ENCODE measurements at places on chromosomes 12 and 14.

DNA sequence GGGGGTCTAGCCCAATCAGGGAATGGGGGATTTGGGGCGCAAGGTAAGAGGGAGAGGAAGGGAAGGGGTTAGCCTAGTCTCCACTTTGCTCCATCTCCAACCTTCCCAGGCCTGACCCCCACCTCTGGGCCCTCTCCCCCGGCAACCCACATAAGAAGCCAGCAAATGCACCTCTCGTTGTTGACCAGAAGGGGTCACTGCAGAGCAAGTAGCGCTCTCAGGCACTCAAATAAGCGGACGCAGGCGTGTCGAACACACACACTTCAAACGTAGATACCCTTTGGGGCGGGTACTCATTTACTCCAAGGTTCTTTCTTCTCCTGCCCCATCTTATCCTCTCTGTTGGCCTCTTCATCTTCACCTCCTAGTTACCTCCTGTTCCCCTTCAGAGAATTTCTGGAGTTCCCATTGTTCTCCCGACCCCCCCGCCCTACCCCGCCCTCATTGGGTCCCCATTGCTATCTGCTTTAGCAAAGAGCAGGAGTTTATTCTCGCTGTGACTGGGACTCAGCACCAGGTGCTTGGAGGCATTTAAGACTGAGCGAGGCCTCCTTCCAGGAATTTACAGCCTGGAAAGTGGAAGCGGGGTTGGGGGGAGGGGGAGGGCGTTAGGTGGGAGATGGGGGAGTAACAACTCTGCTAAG lies 1.5 kb upstream of the SRRM4 start:
- no peak for DNase-seq

- no peak for DNase-seq
These were observed 456.7 kb upstream of the SEL1L start for GRCh38 chr14:81990312-81990761.

GRCh38 chr12:64824500-64825142 lies at the start of gene TBC1D30:
TBC1D30 (plus strand) TSS chr12:64824647; CDS start chr12:64824880, 233 bp downstream.
- no peak for DNase-seq

DNA sequence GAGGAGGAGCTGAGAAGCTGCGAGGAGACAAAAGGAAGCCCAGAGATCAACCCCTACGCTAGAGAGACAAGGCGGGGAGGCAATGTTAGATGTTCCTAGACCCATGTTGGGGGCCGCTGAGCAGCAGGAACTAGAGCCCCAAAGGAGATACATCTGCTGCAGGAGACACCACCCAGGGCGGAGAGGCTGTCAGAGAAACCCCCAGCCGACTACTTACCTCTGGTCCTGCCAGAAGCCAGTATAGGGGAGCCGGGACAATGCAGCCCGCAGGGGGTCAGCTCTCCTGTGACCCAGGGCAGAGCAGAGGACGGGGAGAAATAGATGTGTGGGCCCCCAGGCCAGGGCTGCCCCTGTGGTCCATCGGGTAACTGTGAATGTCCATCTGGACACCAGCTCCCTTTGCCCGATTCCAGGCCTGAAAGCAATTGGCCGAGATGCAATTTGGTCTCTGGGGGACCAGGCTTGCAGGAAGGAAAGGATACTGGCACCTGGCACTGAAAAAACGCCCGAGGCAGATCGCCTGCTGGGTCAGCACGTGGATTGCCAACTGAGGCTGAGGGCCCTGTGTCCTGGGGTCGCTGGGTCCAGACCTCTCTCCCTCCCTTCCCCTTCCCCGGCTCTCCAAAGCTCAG lies 34.9 kb downstream of the SYNE3 start:
- no peak for DNase-seq

GRCh38 chr14:78946949-78947348 lies 776.8 kb downstream of the NRXN3 start:
- DNase-seq, result no peak

- DNase-seq, result no peak
These were observed 198.7 kb upstream of the PLEKHG7 start for GRCh38 chr12:92503971-92504593.

GRCh38 chr12:60394665-60395064 lies 798.8 kb downstream of the SLC16A7 start:
- no peak for DNase-seq

- no peak for DNase-seq
These were observed 412 bp upstream of the TEP1 start for GRCh38 chr14:20413744-20414082.

- DNase-seq, result no peak
These were observed 2.1 kb upstream of the PYGL start for GRCh38 chr14:50946234-50946935.

GRCh38 chr12:62806244-62806836 lies 128.6 kb downstream of the PPM1H start:
- no peak for DNase-seq

GRCh38 chr14:92540472-92541048 lies 27.0 kb downstream of the RIN3 start:
- DNase-seq, result no peak

GRCh38 chr12:91100906-91101305 lies 10.4 kb downstream of the LUM start:
- DNase-seq, result no peak

GRCh38 chr12:7144414-7145120 lies 14.4 kb downstream of the CLSTN3 start:
- no peak for DNase-seq

DNA sequence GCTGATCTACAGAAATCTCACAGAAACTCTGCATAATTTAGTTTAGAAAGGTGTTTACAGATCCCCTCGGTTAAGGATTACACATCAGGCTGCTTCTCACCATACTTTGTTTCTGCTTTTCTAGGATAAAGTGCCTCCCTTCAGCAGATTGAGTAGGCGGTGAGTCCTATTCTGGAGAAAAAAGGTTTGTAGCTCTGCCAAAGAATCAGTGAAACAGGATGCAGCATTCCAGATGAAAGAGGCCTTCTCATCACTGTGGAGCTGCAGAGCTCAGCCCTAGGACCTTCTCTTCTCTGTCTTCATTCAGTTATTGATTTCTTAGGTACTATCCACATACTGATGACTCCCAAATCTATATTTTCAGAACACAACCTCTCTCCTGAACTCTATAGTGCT lies 155.5 kb upstream of the KRR1 start:
- DNase-seq, result no peak

DNA sequence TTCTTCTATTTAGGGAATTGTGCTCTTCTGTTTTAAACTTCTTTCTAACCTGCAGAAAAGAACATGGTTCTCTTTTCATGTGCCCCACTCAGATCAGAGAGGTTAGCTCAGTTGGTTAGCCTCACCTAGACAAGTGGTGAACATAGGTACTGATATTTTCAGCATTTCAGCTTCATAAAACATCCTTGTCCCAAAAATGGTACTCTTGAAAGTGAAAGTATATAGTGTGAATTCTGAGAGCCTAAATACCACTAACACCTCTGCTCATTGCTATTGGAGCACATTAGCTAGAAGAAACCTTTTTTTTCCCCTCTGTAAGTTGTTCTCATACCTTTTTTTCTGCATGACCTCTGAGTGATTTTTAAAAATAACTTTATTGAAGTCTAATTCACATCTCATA lies 17.6 kb downstream of the UBE3B start:
- no peak for DNase-seq

DNA sequence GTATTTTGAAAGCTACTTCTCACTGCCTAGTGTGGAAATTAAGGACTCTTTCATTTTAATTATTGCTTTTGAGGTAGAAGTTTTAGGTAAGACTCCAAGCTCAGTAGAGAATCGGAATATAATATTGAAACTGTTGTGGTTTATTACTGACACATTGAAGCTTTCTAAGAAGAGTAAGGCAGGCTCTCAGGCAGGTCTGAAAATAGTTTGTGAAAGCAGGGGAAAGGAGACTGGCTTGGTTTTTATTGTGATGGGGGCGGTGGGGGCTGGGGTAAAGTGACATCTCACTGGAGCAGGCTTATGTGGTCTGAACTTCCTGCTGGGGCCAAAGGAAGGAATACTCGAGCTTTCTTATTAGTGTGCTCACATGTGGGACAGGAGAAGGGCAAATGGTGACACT lies 79.5 kb downstream of the OTOGL start:
- no peak for DNase-seq

GRCh38 chr12:101927999-101928398 lies 50.6 kb downstream of the DRAM1 start:
- no peak for DNase-seq

DNA sequence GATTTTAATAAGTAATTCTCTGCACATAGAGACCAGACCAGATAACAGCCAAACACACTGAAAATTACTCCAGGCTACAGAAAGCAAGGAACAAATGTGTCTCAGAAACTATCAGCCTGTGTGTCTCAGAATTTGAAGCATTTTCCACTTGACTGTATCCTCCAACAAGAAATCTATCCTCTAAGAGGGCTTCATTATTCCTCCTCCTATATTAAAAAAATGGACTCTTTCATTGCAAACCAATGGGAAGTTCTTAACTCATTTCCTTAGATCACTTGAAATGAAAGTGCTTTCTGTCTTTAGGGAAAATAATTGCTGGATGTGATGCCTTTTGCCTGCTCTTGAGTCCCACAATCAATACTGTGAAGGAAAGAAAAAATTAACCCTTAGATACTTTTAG lies 2.3 kb downstream of the ST8SIA1 start:
- DNase-seq, result no peak

GRCh38 chr14:35332517-35333263 lies 40.5 kb downstream of the PSMA6 start:
- DNase-seq, result peak; percentile 18

DNA sequence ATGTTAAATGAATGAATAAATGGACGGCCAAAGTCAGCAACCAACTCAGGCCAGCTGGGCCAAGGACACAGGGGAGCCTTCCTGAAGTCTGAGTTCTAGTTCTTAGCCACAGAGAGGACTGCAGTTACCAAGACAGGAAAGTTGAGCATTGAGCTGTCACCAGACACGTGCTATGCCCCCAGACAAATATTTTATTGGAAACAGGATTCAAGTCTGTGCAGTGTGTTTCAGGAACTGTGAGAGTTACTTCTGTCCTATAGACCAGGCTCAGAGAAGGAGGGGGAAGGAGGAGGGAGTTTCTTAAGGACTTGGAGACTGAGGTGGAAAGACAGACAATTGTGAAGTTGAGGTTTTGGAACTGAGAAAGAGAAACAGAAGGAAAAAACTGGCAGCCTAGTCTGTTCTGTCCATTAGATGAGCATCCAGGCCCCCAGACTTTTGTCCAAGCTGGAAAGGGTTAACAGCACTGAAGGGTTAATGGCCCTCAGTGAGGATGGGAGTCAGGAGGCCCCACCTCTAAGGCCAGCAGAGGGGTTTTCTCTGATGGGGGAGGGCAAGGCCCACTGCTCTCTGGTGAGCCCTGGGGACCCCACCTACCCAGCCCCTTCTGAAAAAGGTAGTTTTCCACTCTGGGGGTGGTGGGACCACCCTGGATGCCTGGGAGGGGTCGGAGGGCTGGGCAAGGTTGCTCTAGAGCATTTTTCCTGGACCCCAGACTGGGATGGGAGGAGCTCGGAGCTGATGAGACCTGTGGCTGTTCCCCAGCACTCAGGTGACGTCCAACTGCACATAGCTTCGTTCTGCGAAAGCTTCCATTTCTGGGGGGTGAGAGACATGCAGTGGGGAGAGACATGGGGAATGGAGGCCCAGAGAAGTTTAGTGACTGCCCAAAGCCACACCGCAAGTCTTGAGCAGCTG lies 6.9 kb upstream of the CMKLR1 start:
- no peak for DNase-seq

DNA sequence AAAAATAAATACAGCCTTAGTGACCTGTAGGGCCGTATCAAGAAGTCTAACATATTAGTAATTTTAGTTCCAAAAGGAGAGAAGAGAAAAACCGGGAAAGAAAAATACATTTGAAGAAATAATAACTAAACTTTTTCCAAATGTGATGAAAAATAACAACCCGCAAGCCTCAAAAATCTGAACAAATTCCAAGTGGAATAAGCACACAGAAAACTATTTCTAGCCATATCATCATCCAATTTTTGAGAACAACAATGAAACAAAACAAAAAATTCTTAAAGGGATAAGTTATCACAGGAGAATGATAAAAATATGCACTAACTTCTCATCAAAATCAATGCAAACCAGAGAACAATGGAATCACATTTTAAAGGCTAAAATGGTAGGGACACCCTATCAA lies 198.1 kb upstream of the PLXNC1 start:
- no peak for DNase-seq

GRCh38 chr12:22437031-22437806 lies 102.7 kb upstream of the ST8SIA1 start:
- no peak for DNase-seq

DNA sequence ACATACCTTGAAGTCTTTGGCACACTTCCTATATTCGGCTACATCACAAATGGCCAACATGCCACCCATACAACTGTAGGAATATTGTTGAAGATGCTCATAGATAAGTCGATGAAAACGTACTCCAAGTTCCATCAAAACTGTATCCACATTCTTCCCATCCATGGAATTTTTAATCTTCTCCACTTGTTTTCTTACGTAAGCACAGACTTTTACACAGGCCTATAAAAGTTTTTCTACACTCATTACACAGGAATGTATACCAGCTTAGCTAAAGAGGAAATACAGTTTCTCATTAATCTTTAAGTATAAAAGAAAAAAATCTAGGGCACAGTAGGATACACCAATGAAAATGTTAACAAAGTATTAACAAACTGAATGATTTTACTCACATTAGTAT lies 59.1 kb downstream of the EXOC5 start:
- DNase-seq, result no peak

GRCh38 chr12:128660532-128661225 lies 163.1 kb downstream of the SLC15A4 start:
- no peak for DNase-seq

GRCh38 chr14:90153429-90153828 lies 91.6 kb downstream of the KCNK13 start:
- DNase-seq, result no peak

GRCh38 chr12:25816637-25817036 lies 141.8 kb upstream of the RASSF8 start:
- DNase-seq, result no peak

- no peak for DNase-seq
These were observed 12.4 kb upstream of the NRXN3 start for GRCh38 chr14:78157494-78158437.

DNA sequence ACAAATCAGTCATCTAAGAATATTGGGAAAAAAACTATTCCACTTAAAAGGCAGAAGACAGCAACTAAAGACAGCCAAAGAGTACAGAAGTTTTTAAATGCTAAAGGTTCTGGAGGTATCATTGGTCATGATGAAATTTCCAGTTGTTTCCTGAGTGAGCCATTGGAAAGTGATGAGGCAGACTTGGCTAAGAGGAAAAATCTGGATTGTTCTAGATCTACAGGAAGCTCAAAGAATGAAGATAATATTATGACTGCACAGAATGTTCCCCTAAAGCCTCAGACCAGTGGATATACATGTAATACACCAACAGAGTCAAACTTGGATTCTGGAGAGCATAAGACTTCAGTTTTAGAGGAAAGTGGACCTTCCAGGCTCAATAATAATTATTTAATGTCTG lies 22.8 kb downstream of the GALNT4 start:
- no peak for DNase-seq

- no peak for DNase-seq
These were observed 763.9 kb downstream of the NRXN3 start for GRCh38 chr14:78933948-78934524.

DNA sequence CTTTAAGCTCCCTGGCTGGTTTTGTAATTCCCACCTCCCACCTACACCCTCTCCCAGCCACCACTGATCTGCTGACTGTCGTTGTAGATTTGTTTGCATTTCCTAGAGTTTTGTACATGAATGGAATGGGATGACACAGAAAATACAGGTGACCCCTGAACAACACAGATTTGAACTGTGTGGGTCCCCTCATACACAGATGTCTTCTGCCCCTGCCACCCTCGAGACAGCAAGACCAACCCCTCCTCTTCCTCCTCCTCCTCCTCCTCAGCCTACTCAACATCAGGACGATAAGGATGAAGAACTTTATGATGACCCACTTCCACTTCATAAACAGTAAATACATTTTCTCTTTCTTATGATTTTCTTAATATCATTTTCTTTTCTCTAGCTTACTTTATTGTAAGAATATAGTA lies 28.8 kb downstream of the SYNE3 start:
- no peak for DNase-seq

All from stimulated activated CD4-positive, alpha-beta T cell treated with anti-CD3 and anti-CD28 coated beads, Interleukin-15, amount 100 ng/mL, for 1 hour (primary cell).